ENCODE measurements at places on chromosomes 11 and 22.

- no peak for DNase-seq
Observed at GRCh38 chr11:46727952-46728658, 9.1 kb downstream of the F2 start.

DNA sequence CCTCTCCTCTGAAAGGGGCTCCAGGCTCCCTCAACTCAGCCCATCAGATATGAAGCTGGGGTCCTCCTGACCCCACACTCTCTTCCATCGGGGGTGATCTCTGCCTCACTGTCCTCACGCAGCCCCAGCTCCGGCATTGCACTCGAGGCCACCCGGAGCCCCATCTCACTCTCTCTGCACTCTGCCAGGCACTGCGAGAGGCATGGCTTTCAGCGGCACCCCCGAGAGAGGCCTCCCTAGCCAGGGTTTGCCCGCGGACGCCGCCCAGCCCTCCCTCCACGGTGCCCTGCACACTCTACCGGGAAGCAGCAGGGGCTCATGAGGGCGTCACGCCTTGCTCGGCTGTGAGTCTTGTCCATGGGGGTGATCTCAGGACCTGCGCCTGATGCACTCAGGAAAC is 436.2 kb downstream of the BRD1 start:
- no peak for DNase-seq

- DNase-seq, result no peak
Observed at GRCh38 chr11:31417357-31417756, 47.7 kb downstream of the DNAJC24 start.

DNA sequence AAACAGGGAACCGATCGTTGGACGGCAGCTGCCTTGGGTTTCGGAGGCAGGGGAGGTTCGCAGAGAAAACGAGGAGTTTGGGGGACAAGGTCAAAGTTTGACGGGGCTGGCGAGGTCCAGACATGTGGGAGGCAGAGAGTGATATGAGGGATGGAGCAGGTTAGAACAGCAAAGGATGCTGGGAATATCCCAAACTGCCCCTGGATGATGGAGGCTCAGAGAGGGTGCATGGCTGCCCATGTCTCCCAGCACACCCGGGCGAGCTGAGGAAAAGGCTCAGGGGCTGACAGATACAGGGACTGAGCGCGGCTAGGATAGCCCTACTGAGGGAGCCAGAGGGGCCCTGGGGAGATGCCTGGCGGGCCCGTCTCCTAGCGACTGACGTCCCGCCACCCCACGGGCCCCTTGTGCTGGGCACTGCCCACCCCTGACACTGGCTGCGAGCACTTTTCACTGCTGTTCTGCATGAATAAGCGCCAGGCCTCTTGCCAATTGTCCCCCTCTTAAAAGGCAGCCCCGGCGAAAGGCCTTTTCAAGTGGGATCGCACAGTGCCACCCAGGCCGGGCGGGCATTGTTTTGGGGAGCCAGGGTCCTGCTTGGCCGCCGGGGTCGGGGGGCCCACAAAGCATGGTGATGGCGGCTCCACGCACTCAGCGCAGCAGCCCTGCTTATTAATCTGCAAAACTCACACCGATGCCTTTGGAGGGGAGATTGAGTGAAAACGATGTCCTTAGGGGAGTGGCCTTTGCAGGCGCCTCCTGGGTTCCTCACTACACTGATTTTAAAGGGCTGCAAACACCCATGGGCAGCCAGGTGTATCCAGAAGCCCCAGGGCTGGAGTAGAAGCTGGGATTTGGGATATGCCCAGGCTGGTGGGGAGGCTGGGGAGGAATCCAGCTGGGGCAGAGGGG is 90.0 kb upstream of the LINC01488 start:
- DNase-seq, result no peak

- peak; percentile 51 for DNase-seq
Observed at GRCh38 chr22:31313366-31314147, 21.3 kb upstream of the PIK3IP1 start.

GRCh38 chr11:64536997-64537396 is 54.0 kb upstream of the SLC22A12 start:
- DNase-seq, result no peak

- DNase-seq, result no peak
Observed at GRCh38 chr22:46129390-46130041, 20.8 kb upstream of the PPARA start.

GRCh38 chr11:88086297-88086696 is 88.9 kb downstream of the RAB38 start:
- DNase-seq, result no peak

DNA sequence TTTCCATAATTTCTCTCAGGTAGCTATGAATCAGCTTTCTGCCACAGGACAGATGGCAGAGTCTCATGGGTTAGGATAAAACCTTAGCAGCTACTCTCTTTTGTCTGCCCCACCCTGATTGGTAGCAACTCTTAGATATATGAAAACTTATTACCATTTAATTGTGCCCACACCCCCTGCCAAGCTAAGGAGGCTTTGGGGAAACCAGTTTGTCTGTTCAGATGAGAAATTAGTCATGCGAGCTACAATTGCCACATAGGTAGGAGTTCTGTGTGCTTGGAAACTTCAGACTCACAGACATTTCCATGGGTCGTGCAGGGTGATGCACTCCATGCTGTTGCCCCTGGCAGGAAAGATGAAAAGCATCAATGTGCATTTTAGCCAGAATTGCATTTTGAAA is 39.9 kb downstream of the CD44 start:
- DNase-seq, result no peak

GRCh38 chr22:26894766-26895485 is 237.5 kb downstream of the MIAT start:
- DNase-seq, result no peak

GRCh38 chr11:89498845-89499448 is 7.8 kb upstream of the NOX4 start:
- DNase-seq, result no peak

- no peak for DNase-seq
Observed at GRCh38 chr11:22775248-22775647, 54.4 kb downstream of the SVIP start.

DNA sequence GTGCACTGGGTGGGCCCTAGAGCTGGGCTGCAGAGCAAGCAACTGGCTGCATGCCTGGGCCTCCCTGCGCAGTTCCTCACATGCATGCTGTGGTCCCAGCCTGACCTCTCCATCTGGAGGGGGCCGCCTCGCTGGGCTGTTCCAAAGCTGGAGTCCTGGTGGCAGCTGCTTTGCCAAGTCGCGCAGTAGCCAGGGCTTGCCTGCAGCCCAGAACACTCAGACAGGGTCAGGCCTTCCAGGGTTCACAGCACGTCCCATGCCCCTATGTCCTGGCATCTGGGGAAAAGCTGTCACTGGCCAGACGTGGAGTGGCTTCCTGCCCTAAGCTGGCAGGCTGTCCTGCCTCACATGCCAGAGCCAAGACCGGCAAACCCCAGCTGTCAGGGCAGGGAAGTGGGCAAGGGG is 16.5 kb upstream of the CDC42EP2 start:
- DNase-seq, result no peak

DNA sequence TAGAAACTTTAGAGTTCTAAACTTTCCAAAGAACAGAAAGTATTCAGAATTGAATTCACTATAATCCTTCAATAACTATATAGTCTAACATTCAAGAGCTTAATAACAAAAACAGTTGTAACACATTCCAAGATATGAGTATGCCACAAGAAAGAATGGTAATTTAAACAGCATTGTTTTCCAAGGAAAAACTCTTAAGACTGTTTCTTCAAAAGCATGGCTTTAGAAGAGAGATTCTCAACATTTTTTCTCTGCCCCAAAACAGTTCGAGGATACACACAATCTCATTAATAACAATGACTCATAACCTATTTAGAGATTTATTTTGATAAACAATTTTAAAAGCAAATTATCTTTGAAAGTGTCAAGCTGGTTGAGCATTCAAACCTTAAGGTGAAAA is 16.7 kb upstream of the ARHGAP32 start:
- DNase-seq, result no peak

DNA sequence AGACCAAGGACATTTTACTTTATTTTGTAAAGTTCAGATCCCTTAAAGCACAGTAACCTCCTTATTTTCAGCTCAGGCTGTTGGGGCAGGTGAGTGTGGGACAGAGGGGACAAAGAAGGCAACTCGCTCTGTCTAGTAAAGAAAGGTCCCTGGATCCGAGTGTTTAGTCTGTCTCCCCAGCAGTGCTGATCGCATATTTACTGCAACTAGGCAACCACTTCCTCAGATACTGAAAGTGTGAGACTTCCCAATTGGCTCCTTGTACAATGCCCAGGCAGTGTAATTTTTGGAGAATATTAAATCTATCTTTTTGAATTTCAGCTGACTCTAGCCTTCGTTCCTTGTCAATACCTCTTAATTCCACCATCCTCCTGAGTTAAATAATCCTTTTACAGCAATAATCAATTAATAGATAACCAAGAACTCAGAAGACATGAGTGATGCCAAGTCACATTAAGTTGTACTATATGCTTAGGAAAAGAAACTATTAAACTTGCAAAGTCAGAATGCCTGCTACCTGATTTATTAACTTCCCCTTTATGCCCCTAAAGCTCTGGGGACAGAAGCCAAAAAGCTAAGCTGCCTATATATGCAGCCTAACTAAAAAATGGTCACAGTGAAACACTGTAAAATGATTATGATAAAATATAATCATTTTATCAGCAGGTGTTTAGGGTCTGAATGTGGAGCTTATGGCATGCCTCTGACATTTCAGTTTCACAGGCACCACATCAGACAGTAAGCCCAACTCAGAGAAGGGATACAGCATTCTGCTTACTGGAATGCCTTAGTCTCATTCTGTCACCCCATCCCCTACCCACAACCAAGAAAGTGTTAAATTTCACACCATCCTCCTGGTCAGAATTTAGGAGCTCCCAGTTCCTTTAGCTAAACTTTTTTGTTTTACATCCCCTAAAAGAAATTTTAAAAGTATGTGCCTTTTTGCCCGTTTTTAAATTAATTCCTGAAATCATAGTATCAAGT is 138.7 kb downstream of the TRIM44 start:
- no peak for DNase-seq

DNA sequence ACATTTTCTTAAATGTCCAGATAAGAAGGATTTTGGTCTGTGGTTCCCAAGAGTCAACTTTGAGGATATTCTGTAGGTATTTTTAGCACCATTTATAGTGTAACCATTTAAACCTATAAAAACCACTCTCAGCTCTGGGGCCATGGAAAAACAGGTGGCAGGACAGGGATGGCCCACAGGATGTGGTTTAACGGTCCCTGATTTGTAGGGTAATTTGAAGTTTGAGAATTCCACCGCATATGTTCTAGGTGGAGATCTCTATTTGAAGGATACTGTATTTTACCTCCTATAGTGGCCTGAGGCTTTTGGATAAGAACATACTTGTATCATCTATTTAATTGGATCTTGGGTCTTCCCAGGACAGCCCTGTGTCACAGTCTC is 62.4 kb upstream of the IGLL5 start:
- DNase-seq, result no peak

DNA sequence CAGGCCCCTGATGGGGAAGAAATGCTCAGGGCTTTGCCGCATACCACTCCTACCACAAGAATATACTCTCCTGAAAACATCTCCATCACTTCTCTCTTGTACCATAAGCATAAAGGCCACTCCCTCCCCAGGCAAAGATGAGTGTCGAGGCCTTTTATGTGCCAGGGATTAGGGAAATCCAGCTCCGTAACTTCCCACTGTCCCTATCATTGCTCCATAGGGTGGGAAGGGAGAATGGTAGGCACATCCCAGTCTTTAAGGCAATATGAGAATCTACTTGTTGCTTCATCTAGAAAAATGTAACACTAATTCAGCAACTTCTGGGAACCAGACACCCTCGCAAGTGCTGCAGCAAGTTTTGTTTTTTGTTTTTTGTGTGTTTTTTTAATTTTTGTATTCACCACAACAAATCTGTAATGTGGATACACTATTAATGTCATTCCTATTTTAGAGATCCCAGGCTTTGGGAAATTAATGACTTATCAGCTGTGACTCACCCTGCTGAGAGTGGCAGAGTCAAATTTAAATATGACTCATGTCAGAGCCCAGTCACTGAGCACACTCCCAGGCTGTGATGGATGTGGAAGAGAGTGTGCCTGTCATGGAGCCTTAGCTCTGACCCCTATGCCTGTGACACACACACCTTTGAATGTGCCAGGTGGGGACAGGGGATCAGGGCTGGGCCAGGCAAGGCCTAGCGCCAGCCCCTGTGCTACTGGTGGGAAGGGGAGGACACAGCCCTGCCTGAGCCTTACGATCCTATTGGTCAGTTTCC is 23.4 kb downstream of the PANX1 start:
- no peak for DNase-seq

DNA sequence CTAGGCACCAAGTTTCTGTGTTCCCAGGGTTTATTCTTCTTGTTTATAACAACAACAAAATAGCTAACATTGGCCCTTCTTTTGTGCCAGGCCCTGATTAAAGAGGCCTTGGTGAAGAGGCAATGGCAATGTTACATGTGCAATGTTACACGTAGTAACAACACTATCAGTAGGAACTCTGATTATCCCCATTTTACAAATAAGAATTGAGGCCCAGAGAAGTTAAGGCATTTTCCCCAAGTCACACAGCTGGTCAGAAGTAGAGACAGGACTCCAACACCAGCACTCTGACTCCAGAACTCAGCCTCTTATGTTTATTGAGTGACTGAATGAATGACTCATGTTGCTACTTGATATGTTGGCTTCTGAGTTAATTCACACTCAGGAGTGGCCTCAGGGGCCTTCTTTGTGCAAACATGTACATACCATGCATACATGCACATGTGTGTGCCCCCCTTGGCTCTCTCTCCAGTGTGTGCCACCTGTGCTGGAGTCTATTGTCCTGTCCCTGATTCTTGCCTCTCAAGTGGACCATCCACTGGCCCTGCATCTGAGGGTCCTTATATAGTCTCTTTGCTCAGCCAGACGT is 98.4 kb downstream of the TP53I11 start:
- no peak for DNase-seq

DNA sequence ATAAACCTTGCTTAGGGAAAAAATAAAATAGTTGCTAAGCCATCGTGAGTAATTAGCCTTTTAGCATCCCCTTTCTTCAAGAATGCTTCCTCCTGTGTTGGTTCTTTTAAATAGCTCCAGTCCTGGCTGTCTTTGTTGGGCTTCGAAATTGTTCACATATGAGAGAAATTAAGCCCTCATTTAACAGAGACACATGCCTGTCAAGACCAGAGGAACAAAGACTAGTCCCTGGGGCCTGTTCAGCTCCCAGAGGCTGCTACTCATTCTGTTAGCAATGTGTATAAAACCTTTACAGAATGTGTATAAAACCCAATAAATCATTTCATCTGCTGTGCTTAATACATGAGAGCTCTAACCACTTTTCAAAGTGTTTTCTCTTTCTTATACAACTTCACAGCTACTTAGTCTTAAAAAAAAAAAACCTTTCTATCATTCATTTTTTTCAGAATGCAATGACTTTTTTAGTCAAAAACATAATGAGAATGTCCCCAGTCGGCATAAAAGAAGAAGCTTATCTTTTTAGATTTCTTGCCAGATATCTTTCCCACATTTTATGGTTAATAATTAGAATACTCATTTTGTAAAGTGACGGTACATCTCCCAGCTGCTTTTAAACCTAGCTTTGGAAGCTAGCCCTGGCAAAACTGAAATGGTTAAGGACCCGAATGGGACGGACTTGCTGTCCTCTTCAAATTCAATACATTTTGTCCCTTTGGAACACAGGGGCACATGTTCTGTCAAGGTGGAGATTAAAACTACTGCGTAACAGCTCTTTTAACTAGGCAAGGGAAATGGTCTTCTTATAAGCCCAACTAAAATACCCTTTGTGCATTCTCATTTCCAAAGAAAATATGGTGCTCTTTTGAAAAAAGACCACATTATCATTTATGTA is 186.1 kb downstream of the SOX6 start:
- DNase-seq, result no peak

All from stimulated activated CD8-positive, alpha-beta memory T cell treated with anti-CD3 and anti-CD28 coated beads, Interleukin-7, amount 100 ng/mL, for 1 hour (primary cell).